Frontal cortex (tissue), 4 donors: ENCODE measurements at places on chromosomes 4 and X. TPM values are rescaled to one million over a fixed set of nuclear protein-coding genes. Genes with fewer than 3 reads are reported as not detected.

- no peak for DNase-seq
Observed at GRCh38 chr4:6969826-6970800, 60.5 kb downstream of the TBC1D14 start.

DNA sequence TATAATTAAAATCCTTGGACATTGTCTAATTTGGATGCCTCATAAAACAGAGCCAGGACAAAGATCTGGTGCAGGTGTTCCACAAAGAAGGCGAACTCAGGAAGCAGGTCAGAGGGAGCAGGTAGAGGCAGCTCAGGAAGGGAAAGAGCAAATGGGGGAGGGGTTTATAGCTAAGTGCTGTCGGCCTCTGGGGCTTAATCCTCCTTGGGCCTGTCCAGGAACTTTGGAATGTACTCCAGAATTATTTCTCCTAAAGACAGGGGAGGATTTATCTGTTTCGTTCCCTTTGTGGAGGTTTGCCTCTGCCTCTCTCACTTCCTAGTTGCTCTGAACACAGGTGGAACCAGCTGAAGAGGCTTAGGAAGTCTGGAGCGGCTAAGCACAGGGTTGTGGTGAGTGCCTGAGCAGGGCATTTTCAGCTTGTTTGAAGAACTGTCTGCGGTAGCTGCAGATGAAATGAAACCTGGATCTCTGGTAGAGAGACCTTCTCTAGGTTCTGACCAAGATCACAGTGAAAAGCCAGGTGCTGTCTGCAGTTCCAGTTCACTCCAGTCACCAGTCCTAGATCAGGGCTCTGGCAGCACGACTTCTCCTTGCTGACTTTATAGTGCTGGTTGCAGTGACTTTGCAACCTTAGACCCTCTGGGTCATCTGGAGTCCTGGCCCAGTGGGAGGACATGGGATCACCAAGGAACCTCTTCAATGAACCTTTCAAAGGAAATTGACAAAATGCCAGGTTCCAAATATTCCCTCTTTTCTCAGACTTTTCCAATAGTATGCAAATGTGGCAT is 519.2 kb downstream of the PCDH10 start:
- DNase-seq: no peak

DNA sequence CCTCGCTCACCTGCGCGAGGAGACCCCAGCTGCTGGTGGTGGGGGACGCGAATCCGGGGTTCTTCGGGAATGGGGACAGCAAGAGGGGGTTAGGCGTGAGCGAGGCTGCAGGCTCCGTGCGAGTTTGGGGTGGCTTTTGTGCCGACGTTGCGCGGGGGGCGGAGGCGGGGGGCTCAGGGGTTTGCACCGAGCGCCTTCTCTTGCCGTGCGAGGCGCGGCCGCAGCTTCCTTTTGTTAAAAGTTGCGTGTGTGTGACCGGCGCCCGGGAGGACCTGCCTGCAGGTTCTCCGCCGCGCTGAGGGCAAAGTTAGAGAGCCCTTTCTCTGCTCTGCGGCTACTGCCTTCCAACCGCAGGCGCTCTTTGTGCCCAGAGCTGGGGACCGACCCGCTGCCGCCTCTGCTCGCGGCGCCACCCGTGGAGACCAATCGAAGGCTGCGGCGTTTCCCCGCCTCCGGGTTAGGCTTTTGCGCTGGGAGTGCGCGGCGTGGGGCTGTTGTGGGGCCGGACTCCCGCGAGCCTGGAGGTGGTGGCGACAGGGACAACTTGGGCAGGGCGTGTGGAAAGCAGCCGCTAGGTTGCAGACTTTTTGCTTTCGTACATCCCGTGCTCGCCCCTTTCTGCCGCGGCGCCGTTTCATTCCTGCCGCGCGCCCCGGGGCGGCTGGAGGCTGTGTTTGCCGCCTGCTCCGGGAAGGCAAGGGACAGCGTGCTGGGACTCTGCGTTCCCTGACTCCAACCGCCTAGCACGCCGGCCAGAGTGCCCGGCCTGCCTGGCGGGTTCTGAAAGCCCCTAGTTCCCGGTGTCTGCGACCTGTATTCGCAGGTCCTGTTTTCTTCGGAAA is 716 bp downstream of the KIT start:
- peak; percentile 65 for DNase-seq

- DNase-seq: no peak
Observed at GRCh38 chr4:153453402-153453801, 12.8 kb upstream of the TMEM131L start.

DNA sequence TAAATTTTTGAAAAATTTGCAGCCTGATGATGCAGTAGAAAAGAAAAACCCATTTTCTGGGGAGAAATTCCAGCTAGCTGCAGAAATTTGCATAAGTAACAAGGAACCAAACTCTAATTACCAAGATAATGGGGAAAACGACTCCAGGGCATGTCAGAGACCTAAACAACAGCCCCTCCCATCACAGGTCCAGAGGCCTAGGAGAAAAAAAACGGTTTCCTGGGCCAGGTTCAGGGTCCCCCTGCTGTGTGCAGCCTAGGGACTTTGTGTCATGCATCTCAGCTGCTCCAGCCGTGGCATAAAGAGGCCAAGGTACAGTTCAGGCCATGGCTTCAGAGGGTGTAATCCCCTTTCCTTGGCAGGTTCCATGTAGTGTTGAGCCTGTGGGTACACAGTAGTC is 733.7 kb upstream of the CT83 start:
- no peak for DNase-seq

GRCh38 chr4:171639540-171639939 is 173.7 kb upstream of the GALNTL6 start:
- no peak for DNase-seq

DNA sequence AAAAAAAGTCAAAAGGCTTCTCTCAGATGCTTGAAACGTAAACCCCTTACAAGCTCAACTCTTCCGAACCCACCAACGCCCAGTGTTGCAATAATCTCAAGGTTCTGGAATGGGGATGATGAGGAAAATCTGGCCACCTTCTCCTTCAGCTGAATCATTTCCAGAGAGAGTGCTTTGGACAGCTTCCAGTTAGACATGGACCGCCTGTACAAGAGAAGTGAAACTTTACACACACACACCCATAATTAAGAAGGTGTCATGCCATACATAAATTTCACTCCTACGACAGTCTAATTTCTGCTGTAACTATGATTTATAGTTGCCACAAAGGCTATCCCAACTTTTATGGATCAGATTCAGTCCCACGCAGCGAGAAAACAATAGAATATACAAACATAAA is 72.3 kb downstream of the PRKG2 start:
- no peak for DNase-seq

DNA sequence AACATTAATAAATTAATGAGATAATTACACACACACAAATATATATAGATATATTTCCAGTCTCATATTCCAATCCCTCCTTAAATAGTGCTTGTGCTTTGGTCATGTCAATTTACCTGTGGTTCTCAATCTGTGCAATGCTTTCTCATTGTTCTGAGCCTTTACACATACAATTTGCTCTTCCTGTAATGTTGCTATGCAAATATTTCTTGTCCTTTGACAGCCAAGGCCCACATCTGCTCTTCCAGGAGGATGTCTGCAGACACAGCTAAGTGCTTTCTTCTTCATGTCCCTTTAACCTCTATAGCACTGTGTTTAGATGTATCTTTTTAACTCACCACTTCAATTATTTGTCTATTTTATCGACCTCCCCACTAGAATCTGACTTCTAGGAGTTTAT is 67.3 kb upstream of the RAPGEF2 start:
- no peak for DNase-seq

DNA sequence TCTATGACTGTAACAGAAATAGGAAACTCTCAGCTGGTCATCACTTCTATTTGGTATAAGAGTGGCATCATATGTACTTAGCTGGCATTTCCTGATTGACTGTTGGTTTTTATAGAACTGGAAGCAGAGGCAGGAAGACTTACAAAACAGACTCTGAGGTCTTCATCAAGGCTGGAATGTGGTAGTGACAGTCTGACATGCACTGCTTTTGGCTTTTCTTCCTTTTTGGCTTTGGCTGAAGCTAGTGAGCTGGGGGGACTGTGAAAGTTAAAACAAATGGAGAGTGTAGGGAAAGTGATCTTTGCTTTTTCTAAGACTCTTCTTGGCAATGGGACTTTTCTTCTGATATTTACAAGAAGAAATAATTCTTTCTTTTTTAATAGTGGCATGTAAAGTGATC is 121.1 kb upstream of the SLC4A4 start:
- DNase-seq: no peak

DNA sequence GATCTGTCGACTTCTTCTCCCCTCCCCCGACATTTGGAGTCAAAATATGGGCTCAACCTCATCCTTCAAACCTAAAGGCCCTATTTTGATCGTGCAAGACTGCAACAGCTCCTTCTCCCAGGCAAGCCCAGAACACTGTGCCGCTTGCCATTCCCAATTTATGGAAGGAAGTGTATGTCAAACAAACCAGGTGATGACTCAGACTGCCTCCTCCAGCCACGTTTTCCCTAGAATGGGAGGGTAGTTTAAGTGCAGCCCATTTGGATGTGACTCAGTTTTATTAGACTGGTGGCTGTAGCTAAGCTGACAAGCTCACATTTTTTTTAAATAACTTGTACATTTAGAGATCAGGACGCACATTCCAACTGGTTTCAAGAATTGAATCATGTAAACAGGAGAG is 570.4 kb upstream of the DIPK2B start:
- DNase-seq: no peak

GRCh38 chr4:10753856-10754402 is 69.4 kb upstream of the CLNK start:
- no peak for DNase-seq

- no peak for DNase-seq
Observed at GRCh38 chrX:44705817-44706551, 137.8 kb upstream of the DUSP21 start.

DNA sequence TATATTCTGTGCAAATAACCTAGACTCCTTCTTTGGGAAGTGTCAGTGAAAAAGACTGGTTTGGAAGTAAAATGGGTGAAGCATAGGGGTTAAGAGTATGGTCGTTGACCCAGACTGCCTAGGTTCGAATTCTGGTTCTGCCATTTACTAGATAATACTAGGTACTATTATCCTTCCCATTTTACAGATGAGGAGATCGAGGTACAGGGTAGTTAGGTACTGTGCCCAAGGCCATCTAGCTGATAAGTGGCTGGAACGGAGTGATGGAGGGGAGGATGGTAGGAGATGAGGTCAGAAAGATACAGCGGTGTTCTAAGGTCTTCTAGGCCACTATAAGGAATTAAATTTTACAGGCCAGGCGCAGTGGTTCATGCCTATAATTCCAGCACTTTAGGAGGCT is 11.1 kb downstream of the GLOD5 start:
- no peak for DNase-seq

- DNase-seq: no peak
Observed at GRCh38 chr4:122662701-122663100, 41.8 kb upstream of the IL21 start.

DNA sequence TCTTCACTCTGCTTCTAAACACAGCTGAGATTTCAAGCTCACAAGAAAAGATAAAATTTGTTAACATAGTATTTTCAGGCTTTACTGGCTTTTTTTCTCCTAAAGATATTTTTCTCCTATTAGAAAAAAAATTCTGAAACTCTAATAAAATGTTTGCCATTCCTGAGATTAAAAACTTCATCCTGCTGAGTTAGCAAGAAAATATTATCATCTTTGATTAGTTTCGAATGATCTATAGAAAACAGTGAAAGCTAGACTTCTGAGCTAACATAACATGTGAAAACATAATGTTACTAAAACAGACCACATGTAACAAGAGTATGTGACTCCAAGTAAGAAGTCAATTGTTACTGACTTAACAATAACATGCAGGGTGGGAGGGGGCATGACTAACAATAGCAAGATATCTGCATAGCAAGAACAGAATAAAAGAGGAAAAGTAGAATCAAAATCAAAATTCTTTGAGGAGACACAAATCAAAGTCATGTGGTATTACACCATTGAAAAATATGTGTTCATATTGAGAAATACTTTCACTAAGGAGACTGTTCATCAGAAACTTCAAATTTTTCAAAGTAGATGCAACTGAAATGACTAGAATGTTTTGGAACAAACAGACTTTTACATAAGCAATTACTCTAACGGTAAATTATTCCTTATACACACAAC is 14.5 kb downstream of the TBCK start:
- no peak for DNase-seq

GRCh38 chr4:177182166-177182565 is 127.5 kb upstream of the NEIL3 start:
- no peak for DNase-seq

DNA sequence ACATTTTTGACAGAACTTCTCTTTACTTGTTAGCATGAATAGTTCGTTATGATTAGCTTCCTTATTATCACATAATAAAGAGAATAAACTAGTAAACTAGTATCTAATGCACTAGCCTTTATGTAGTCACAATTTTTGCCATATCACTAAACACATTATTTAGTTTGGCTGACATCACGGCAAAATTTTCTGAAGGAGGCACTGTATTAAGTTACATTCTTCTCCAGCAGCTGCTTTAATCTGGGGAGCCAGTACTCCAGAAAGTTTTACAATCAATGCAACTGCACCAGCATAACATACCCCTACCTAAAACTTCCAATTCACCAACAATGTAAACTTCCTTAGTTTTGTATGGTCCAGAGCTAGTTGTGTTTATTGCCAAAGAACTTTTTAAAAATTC is 87.8 kb downstream of the FIP1L1 start:
- no peak for DNase-seq

GRCh38 chr4:115275615-115276014 is 162.2 kb upstream of the NDST4 start:
- DNase-seq: no peak

DNA sequence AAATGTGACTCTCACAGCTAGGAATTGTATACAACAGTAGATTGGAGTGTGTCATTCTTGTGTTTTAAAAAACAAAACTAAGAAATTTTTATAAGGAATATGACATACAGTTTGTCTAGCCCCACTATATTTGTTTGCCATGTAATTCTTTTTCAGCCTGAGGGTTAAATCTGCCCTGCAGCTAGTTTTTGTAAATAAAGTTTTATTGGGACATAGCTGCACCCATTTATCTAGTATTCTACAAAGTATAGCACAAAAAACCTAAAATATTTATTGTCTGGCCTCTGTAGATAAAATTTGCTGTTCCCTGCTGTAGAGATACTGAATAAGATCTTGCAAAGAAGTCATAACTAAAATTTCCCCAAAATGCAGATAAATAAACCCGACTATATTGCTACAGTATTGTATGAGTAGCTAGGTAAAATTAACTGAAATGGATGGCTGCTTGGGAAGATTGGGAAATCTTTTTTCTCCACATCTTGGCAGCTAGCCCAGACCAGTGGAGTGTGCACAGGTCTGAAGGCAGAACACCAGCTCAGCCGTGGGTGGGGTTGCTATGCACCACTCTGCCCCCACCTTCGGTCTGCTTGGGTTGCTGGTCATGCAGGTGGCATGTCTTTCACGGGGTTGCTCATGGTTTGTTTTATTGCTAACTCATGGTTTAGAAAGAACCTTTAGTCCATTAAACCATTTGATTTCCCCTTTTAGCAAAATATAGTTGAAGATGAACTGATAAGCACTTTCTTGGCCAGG is 127.9 kb downstream of the KLHL8 start:
- no peak for DNase-seq

GRCh38 chr4:86272669-86273068 is 87.2 kb downstream of the MAPK10 start:
- no peak for DNase-seq

- no peak for DNase-seq
Observed at GRCh38 chr4:17115583-17115982, 217.1 kb upstream of the LDB2 start.

- no peak for DNase-seq
Observed at GRCh38 chr4:141119071-141119470, 14.2 kb downstream of the RNF150 start.

The NHSL2 gene
- 0.82 TPM for total RNA-seq

The DRP2 gene
- total RNA-seq: 5.3 TPM

The UGT2B28 gene
- not detected for total RNA-seq

The MXRA5 gene
- 0.82 TPM for total RNA-seq

The SYTL4 gene
- total RNA-seq: 3.3 TPM

The COL25A1 gene
- total RNA-seq: 14.7 TPM

The CLNK gene
- not detected for total RNA-seq

The PCDH19 gene
- total RNA-seq: 22.8 TPM

The SLC26A1 gene
- total RNA-seq: 2.0 TPM

The GUCY1A1 gene
- 207 TPM for total RNA-seq
